ENCODE measurements at places on chromosomes 12 and 14.

- no peak for DNase-seq
- no peaks in the 10 kb centered on the region for H3K27me3 ChIP-seq
- no peaks in the 10 kb centered on the region for H3K36me3 ChIP-seq
- peaks cover 59% of the 10 kb centered on the region for H3K4me1 ChIP-seq
Measured at GRCh38 chr12:119372540-119372939, 38.0 kb downstream of the CCDC60 start.

- H3K36me3 ChIP-seq: no peaks in the 10 kb centered on the region
- peaks cover 85% of the 10 kb centered on the region for H3K27me3 ChIP-seq
- H3K4me3 ChIP-seq: peak overlapping the region; percentile 75
- H3K27ac ChIP-seq: peak overlapping the region; percentile 78
- no peak for DNase-seq
- peaks cover 31% of the 10 kb centered on the region for H3K4me1 ChIP-seq
Measured at GRCh38 chr14:105165134-105165704, 3.4 kb downstream of the JAG2 start.

DNA sequence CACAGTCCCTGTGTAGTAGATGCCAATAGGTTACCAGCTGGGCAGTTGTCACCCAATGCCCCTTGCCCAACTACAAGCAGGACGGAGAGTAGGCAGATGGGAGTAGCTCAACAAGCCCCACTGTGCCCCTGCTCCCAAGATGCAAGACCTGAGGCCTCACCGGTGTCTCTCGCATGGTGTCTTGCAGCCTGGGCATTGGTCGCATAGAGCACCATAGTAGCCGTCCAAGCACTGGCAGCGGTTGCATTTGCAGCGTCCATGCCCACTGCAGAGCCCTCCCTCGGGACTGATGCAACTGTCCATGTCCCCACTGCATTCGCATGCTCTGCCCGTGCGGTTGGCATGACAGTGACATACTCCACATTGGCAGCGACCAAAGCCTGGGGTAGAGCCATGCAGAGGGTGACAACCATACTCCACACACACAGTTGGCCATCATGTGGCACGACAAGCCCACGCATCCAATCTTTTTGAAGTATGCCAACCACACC, 11.9 kb upstream of the CSAD start:
- H3K27ac ChIP-seq: no peak overlapping the region
- DNase-seq: no peak
- no peak overlapping the region for H3K4me3 ChIP-seq
- H3K4me1 ChIP-seq: peaks cover 2% of the 10 kb centered on the region

DNA sequence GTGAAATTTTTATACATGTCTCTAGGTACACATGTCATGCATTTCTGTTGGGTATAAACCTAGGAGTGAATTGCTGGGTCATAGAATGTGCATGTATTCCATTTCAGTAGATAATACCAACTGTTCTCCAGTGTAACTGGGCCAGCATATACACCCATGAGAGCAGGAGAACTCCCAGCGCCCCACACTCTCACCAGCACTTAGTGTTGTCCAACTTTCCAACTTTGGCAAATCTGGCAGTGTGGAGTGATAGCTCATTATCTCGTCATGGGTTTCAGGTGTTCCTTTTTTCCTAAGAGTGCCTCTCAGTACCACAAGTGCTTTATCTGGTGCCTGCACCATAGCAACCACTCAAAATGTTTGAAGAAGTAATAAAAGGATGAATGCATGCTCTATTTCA, 40.1 kb downstream of the NGB start:
- no peak overlapping the region for H3K27ac ChIP-seq
- no peaks in the 10 kb centered on the region for H3K4me1 ChIP-seq
- H3K36me3 ChIP-seq: no peaks in the 10 kb centered on the region
- no peaks in the 10 kb centered on the region for H3K27me3 ChIP-seq
- H3K4me3 ChIP-seq: no peak overlapping the region

GRCh38 chr12:43309959-43310358, 242.0 kb downstream of the ADAMTS20 start:
- H3K4me1 ChIP-seq: no peaks in the 10 kb centered on the region
- no peak for DNase-seq
- no peaks in the 10 kb centered on the region for H3K27me3 ChIP-seq
- no peak overlapping the region for H3K4me3 ChIP-seq
- H3K27ac ChIP-seq: no peak overlapping the region

- H3K36me3 ChIP-seq: no peaks in the 10 kb centered on the region
- no peaks in the 10 kb centered on the region for H3K27me3 ChIP-seq
- H3K4me1 ChIP-seq: peaks cover 11% of the 10 kb centered on the region
- H3K27ac ChIP-seq: no peak overlapping the region
Measured at GRCh38 chr12:105221583-105222283, 14.2 kb downstream of the APPL2 start.

DNA sequence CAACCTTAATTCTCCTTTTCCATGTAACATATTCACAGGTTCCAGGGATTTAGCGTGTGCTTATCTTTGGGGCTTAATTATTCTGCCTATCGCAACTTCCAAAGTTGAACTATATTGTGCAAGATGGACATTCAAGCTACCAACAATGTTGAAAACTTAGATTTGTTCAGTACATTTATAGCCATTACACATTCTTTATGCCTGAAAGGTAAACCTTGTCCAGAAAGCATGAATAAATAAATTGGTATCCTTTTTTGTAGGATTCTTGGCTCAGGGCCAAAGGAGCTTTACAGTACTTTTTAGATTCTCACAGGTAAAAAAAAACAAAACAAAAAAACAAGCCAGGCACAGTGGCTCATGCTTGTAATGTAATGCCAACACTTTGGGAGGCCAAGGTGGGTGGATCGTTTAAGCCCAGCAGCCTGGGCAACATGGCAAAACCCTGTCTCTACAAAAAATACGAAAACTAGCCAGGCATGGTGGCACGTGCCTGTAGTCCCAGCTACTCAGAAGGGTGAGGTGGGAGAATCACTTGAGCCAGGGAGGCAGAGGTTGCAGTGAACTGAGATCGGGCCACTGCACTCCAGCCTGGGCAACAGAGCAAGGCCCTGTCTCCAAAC, 3.3 kb downstream of the C12orf56 start:
- peaks cover 5% of the 10 kb centered on the region for H3K4me1 ChIP-seq
- H3K4me3 ChIP-seq: no peak overlapping the region
- no peak for DNase-seq
- H3K27ac ChIP-seq: no peak overlapping the region
- no peaks in the 10 kb centered on the region for H3K36me3 ChIP-seq
- no peaks in the 10 kb centered on the region for H3K27me3 ChIP-seq

DNA sequence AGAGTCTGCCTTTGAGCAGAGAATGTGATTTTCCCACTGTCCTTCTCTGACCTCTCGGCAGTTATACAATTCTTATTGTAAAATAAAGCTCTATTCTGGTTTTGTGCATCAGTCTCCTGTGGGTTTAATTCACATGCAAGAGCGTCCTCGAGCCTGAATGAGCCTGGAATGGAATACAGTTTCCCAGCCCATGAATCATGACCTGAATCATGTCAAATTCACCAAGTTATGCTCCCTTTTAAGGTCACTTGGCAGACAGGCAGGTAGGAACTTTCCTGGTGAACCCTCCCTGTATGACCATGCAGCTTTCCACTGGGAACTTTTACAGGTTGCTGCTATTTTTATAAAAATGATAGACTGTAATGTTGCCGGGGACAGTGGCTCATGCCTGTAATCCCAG, 41.7 kb downstream of the BICD1 start:
- no peak for DNase-seq
- no peaks in the 10 kb centered on the region for H3K4me1 ChIP-seq
- H3K27ac ChIP-seq: no peak overlapping the region
- no peaks in the 10 kb centered on the region for H3K36me3 ChIP-seq

- no peaks in the 10 kb centered on the region for H3K36me3 ChIP-seq
- no peak overlapping the region for H3K4me3 ChIP-seq
- H3K27ac ChIP-seq: no peak overlapping the region
Measured at GRCh38 chr12:70165450-70165849, 77.8 kb upstream of the CNOT2 start.

DNA sequence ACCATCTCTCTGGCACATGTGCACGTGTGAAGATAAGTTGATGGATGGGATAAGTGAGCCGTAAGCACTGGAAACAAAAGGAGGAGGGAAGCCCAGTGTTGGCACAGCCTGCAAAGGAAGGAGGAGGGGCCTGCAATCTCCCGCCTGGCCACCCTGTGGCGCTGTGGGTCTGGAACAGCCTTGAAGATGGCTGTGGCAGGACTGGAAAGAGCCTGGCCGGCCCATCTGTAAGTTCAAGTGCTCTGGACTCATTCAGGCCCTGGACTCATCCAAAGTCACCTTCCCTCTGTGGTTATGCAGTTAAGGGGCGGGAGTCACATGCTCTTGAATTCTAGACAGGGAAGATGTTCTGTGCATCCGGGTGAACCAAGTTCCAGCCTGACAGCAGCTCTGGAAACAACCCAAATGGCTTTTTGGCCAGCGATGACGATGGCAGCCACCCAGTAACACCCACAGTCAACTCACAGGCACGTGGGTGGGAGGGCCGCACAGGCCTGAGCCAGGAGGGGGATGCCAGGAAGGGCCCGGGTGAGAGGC, 50.4 kb downstream of the CHGA start:
- DNase-seq: no peak
- H3K36me3 ChIP-seq: peaks cover 37% of the 10 kb centered on the region
- no peaks in the 10 kb centered on the region for H3K27me3 ChIP-seq
- peaks cover 11% of the 10 kb centered on the region for H3K4me1 ChIP-seq
- no peak overlapping the region for H3K4me3 ChIP-seq
- H3K27ac ChIP-seq: peak overlapping the region; percentile 16

Data from esophagus squamous epithelium (tissue), 5 donors.